ENCODE measurements at places on chromosomes 12 and 14. TPM values are rescaled to one million over a fixed set of nuclear protein-coding genes. Genes with fewer than 3 reads are reported as not detected.

Gene RAD51AP1
- 48.9 TPM for total RNA-seq

Gene MYF6
- total RNA-seq = not detected

Gene OR11G2
- total RNA-seq = not detected

Gene HOXC9
- not detected for total RNA-seq

Gene CLEC1B
- not detected for total RNA-seq

Gene PCED1B
- total RNA-seq = 73.6 TPM

Gene GPR162
- total RNA-seq = 0.72 TPM

Gene ADAM21
- total RNA-seq = 0.14 TPM

Gene SCN8A
- total RNA-seq = 0.79 TPM

Gene TFCP2
- 49.2 TPM for total RNA-seq

Gene NRXN3
- not detected for total RNA-seq
